ENCODE measurements at places on chromosomes 2 and 18.

DNA sequence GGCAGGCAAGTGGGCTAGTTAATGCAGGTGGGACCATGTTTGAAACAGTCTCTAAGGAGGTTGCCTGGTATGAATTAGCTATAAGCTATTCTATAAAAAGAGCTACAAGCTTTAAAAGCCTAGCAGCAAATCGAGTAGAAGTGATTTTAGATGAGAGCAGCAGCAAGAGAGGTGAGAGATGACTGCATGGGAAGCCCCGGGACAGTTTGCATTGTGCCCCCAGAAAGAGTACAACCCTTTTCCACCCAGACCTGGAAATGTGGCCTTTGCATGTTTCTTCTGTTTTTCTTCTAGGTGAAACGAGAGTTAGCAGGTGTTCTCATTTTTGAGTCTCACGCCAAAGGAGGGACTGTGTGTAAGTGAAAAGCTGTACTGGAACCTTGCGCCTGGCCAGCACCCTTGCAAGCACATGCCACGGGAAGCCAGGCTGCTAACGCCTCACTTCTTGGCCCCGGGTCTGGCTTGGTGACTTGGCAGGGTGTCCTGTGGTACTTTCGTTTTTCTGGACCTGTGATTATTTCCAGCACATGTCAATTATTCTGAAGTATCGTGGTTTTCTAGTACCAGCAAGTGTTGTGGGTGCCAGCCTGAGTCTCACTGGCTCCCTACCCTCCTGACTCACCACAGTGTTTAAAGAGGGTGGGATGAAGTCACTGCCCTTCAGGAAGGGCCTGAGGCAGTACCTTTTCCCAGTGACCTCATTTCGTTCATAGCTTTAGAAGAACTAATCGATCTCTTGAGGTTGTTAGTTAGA lies 90.3 kb upstream of the MAP3K20 start:
- peak; percentile 38 for DNase-seq

DNA sequence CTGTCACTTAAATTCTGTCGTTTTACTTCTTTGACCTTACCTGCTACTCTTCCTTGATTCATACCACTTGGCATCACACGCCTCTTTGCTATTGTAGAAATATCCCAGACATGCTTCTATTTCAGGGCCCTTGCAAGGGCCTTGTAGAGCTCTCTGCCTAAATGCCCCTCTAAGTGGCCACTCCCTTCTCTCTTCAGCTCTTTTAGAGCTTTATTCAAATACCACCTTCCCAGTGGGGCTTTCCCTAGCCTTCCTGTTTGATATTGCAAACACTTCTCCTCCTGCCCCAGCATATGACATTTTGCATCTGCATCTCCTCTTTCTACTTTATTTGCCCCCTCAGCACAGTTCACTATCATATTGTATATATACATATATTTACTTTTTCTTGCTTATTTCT lies 54.0 kb downstream of the PELI1 start:
- DNase-seq: no peak

DNA sequence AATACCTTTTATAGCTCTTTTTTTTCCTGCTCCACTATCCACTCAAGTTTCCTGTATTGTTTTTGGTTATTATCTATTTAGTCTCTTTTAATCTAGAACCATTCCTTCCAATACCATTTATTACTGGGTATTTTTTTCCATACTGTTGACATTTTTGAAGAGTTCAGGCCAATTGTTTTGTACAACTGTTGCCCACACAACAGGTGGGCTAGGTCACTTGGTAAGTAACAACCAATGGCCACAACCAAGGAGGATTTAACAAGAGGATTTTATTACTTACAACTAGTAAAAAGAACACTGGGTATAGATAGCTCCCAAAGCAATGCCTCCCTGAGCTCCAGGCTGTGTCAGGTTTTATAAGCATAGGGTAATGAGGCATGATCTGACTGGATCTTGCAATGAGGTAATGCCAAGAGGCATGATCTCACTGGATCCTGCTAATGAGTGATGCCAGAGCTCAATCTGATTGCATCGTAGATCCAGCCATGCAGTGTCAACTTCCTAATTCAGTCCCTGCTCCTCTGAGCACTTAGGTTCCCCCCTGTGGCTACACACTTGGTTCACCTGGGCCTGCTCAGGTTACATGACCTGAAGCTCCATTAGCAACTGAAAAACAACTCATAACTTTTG lies 7.1 kb upstream of the CEP68 start:
- no peak for DNase-seq

DNA sequence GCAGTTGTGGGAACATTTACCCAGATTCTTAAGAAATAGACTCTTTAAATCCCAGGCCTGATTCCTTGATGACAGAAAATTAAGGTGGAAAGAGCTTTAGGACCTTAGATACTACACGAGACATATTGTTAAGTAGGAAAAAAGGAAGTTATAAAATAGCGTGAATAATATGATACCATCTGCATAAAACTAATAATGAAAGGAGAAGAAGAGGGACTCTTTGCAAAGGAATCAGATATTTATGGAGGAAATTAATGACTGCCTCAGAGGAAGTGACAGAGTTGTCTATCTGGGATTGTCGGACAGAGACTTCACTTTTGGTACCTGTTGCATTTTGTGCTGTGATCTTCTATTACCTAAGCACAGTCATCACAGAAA lies 20.8 kb downstream of the APCDD1 start:
- DNase-seq: no peak

- DNase-seq: no peak
Observed at GRCh38 chr18:27109451-27109850, 75.7 kb downstream of the CHST9 start.

DNA sequence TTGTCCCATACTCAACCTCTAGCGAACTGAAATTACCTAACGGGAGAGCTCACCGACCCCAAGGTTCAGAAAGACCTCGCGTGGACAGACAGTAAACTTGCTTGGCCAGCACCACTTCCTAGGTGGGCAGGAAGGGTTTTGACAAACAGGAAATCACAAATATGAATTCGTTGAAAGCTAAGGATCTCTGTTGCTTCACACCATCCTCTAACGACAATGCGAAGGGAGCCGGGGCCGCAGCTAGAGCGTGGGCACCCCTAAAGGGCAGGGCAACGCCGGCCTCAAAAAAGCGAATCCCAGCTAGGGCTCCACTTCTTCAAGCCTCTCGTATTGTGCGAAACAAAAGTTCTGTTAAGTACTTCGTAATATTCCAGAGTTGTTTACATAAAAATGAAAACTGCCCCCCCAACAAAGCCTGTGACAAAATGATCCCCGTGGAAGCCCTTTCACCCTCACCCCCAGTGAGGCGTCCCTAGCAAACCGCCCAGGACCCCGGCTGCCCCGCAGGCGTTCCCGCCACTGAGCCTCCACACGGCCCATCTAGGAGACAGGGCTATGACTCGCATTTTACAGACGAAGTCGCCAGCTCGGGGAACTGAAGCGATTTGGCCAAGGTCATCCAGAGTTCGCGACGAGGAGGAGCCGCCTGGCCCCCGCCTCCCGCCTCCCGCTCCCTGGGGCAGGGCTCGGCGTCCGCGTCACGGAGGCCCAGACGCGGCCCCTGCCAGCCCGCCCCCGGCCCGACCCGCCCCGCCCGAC lies 548 bp downstream of the KANSL3 start:
- peak; percentile 82 for DNase-seq

Data from stimulated activated naive CD8-positive, alpha-beta T cell treated with anti-CD3 and anti-CD28 coated beads, Interleukin-15, Interleukin-2, amounts not matched to agents 100 U/mL and 50 U/mL, for 24 hours (primary cell).